Caki2 (cell line): ENCODE measurements at places on chromosomes 11 and 22.

GRCh38 chr11:19711911-19712280 lies 741 bp upstream of the NAV2 start:
- no peak for DNase-seq

DNA sequence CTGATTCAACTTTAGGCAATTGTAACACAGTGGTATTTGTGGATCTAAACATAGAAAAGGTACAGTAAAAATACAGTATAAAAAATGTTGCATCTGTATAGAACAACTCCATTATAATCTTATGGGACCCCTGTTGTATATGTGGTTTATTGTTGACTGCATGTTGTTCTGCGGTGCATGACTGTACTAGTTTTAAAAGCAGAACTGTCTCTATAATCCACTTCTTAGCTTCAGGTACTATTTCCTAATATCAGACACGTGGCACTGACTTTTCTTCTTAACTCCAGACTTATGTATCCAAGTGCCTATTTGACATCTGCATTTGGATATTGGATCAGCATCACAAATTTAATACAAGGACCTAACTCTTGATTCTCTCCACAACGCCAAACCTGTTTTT lies 41.1 kb downstream of the PACS1 start:
- no peak for DNase-seq

GRCh38 chr11:95337972-95338429 lies 107.0 kb upstream of the SESN3 start:
- DNase-seq = no peak

DNA sequence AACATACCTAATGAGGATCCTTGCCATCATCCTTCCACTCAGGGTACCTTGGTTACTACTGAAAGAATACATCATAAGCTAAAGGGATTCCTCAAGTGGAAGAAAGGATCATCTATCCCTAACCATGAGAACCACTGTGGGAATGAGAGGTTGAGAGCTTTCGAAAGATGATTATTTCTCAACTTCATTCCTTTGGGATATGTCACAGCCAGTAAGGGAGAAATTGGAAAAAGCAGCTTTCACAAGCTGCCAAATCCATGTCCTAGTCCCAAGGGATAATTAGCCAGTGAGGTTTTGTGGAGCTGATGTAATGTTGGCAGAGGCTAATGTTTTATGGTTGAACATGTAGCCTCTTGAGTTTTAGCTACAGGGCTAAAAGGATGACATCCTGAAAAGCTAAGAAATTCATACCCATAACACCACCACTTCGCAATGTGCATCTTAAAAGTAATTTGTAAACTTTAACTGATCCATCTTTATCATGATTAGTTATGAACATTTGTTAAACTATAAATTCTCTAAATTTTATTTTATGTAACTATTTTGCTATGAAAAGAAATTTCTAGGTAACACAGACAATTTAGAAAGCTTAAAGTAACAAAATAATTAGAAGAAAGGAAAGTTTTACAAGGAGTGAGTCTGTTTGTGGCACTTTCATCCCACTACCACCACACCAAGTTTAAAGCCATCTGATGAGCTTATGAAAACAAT lies 123.9 kb downstream of the MRTFA start:
- DNase-seq = peak; percentile 81

GRCh38 chr11:71062199-71062598 lies 190.2 kb downstream of the SHANK2 start:
- DNase-seq = no peak

DNA sequence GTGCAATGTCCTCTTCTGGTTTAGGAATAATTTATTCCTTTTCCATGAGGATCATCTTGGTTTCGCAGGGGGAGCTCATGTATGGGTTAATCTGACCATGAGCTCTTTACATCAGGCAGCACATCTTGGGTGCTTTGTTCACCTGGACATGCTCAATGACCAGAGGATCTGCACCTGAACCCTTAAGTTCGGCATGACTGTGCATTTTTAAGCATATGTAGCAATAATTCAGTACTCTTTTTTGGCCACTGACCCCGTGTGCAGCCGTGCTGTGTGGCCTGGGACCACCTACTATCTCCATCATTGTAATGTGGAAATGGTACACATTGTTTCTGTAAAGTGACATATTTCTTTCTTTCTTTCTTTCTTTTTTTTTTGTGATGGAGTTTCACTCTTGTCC lies 62.9 kb downstream of the DEPDC5 start:
- no peak for DNase-seq

DNA sequence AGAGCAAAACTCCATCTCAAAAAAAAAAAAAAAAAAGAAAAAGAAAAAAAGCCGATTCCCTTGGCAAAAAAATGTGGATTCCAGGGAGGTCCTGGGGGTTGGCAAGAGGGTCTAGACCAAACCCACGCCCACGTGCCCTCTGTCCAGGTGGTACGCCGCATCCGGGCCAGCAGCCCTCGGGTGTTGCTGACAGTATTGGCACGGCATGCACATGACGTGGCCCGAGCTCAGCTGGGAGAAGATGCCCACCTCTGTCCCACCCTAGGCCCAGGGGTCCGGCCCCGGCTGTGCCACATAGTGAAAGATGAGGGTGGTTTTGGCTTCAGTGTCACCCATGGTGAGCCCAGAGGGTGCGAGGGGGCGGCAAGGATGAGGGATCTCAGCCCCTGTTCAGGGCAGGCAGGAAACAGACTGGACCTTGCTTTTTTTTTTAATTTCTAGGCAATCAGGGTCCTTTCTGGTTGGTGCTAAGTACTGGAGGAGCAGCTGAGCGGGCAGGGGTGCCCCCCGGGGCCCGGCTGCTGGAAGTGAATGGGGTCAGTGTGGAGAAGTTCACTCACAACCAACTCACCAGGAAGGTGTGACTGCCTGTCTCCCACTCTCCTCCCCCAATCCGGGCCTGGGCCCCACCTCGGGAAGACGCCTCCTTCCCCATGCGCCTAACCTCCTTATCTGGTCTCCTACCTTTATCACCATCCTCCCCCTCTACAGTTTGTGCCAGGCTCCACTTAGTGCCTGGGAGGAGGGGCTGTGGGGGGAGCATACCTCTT lies 2.0 kb downstream of the NHERF4 start:
- DNase-seq = no peak

DNA sequence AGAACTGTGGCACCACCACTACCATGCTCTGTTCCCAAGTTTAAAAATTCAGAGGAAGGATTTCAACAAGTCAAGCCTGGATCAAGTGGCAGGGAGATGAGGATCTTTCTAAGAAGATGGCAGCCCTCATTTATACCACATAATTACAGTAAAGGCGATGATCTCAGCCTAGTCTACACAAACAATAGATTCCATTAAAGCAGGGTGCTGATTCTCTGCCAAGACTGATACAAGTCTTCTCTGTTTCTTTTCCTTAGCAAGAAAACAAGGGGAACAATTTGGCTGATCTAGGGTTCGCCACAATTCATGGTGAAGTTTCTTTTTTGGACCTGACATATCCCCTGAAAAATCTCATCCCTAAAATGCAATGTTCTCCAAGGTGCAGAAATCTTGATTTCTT lies 73.9 kb downstream of the PPFIBP2 start:
- DNase-seq = no peak

DNA sequence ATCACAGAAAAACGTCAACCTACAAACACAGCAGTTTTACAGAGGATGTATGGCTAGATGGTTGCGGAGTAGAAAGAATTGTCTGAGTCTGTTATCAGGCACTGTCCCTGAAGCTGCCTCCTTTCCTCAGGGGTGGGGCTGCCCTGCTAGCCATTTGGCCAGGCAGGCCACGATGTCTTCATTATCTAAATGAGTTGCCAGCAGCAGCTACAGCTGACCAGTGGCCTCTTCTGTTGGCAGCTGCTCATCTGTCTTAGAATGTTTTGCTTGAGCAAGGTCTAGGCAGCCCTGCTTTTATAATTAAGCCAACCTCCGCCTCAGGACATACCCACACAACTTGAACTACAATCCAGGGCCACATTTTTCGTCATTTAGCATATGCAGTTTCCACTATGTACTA lies 17.5 kb downstream of the SLC6A5 start:
- no peak for DNase-seq

GRCh38 chr11:3341298-3341697 lies 37.6 kb downstream of the ZNF195 start:
- DNase-seq = no peak

GRCh38 chr11:59197991-59198390 lies 14.7 kb downstream of the MPEG1 start:
- no peak for DNase-seq

- DNase-seq = no peak
Observed at GRCh38 chr11:38256436-38256835, 1658.4 kb upstream of the RAG2 start.

DNA sequence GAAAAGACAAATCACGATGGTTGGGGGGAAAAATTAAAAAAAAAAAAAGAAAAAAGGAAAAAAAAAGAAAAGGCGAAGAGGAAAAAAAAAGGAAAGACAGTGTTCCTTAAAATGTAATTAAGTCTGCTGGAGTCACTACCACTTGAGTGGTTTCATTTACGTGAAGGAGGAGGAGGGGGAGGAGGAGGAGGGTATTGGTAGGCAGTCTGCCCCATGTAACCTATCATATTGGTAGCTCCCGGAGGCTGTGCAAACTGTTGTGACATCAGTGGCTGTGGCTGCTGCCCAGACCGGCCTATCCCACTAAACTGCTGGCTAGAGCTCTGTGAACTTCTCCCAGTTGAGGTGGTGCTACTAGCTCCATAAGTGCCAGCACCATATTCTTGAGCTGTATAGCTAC lies 17.9 kb downstream of the KDELR3 start:
- DNase-seq = no peak

- DNase-seq = no peak
Observed at GRCh38 chr11:77211594-77212251, 83.7 kb downstream of the MYO7A start.

DNA sequence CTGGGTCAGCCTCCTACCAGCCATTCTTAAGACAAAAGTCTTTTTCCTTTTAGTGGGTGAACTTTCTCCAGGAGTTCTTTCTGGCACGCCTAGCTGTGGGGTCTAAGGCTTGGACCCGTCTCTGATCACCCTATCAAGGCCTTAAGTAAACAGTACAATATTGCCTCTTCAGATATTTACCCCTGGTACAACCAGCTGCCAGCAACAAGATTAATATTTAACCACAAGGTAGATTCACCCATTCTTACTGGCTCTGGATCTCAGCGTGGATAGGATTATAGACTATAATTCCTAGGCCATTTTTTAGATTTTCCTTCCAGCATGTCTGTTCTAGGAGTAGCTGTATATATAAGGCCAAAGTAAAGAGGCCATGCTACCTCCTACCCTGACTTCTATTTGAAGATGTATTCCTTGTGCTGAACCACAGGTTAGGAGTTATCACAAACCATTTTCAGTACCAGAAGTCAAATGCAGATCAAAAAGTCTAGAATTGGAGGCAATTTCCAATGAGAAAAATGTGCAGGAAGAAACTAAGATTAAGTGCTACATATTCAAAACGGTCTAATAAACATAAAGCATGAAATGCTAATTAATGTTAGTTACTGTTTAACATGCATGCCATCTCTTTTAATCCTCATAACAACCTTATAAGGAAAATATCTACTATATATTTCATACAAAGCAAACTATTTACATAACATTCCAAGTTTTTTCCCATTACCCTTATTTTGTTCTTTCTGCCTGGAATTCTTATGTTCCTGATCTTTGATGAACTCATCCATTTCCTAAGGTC lies 110.0 kb upstream of the SYN3 start:
- no peak for DNase-seq

DNA sequence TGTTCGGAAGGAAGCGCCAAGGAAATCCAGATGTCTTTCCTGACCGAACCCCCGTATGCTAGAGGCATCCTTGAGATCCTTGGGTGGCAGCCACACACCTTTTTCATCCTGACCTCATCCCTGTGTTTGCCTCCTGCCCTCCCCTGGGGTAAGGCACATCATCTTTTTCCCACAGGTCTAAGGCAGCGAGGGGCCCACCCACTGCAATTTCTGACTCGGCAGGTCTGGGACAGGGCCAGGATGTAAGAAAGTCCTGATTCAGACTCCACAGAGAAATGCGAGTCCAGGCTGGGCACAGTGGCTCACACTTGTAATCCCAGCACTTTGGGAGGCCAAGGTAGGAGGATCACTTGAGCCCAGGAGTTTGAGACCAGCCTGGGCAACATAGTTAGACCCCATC lies 10.5 kb downstream of the ZMAT5 start:
- DNase-seq = no peak

GRCh38 chr11:83545494-83546260 lies 259.5 kb upstream of the CCDC90B start:
- no peak for DNase-seq

GRCh38 chr22:45413368-45414211 lies at the start of the genes RIBC2 and SMC1B:
Gene RIBC2 (plus strand): TSS chr22:45413693. CDS start chr22:45413887, 194 bp downstream.
Gene SMC1B (minus strand): TSS chr22:45413599. CDS start chr22:45413567, 32 bp downstream.
- DNase-seq = peak; percentile 95

DNA sequence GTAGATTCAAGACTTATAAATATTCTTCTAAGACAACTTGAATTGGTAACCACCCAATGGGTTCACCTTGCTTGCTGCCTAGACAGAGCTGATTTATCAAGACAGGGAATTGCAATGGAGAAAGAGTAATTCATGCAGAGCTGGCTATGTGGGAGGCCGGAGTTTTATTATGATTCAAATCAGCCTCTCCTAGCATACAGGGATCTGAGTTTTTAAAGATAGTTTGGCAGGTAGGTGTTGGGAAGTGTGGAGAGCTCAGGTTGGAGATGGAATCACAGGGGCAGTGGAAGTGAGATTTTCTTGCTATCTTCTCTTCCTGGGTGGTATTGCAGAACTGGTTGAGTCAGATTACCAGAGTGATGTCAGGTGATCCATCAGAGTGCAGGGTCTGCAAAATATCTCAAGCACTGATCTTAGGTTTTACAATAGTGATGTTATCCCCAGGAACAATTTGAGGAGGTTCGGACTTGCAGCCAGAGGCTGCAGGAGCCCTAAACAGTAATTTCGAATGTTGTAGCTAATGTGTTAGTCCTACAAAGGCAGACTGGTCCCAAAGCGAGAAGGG lies 1448.6 kb upstream of the RAG2 start:
- no peak for DNase-seq

GRCh38 chr11:34299284-34299972 lies 58.4 kb downstream of the ABTB2 start:
- no peak for DNase-seq

GRCh38 chr11:17633279-17633986 lies 85.9 kb upstream of the MYOD1 start:
- DNase-seq = no peak

- peak; percentile 31 for DNase-seq
Observed at GRCh38 chr22:27405672-27406388, 395.7 kb downstream of the MN1 start.

DNA sequence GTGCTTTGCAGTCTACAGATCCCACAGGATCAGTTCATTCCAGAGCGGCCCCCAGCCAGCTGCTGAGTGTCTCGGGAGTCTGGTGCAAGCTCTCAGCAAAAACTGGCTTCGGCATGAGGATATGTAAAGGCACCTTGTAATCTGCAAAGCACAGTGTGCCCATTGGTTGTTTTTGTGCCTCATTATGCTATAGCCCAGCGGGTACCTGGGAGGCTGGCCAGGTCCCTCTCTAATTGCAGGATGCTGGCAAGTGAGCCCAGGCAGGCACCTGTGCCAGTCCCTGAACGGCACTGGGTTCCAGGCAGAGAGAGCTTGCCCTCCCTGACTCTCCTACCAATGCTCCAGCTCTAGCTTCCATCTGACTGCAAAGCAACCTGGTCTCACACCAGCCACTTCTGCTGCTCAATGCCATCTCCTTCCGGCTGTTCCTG lies 128.7 kb downstream of the DSCAML1 start:
- DNase-seq = no peak
